Mucosa of gallbladder (tissue), 1 donor: ENCODE measurements at places on chromosomes 3 and 15. TPM values are rescaled to one million over a fixed set of nuclear protein-coding genes. Genes with fewer than 3 reads are reported as not detected.
A peak's percentile ranks its signal among the peaks of the same experiment; 100 is the strongest.

ST8SIA2 gene
- total RNA-seq: 0.09 TPM

DNA sequence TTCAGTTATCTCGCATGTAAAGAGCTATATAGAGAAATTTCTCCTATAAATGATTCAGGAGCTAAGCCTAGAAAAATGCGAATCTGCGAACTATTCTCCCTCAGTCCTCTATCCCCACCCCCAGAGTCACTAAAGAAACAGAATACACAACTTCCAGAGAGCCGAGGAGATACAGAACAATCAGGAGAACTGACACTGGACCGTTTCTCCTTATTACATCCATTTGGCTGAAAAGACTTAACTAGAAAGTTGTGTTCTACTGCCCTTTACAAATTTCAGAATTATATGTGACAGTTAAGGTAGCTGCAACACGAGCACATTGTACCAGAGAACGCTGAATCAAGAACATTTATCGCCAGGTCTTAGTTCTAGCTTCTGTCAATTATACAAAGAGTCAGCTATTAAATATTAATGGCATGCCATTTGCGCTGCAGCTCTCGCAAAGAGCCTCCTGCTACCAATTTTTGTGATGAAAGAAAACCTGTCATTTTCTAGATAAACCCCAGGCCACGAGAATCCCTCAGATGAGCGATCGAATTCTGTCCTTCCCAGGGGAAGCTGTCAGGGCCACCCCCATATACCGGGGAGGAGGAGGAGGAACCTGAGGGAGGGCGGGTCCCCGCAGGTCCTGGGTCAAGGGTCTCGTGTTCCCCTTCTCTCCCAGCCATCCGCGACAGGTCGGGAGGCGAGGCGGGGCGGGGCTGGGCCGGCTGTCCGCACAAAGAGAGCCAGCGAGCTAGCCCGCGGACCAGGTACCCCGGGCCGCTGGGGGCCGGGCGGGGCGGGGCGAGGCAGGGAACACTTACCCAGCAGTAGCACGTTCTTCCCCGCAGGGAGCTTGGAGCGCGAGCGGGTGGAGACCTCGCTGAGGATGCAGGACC lies 878 bp downstream of the DYNC1LI1 start:
- peak; percentile 48 for DNase-seq

GRCh38 chr3:170753421-170754310 lies 116.3 kb downstream of the RPL22L1 start:
- DNase-seq: no peak

GRCh38 chr3:115836944-115837343 lies 213.6 kb downstream of the GAP43 start:
- DNase-seq: no peak

DNA sequence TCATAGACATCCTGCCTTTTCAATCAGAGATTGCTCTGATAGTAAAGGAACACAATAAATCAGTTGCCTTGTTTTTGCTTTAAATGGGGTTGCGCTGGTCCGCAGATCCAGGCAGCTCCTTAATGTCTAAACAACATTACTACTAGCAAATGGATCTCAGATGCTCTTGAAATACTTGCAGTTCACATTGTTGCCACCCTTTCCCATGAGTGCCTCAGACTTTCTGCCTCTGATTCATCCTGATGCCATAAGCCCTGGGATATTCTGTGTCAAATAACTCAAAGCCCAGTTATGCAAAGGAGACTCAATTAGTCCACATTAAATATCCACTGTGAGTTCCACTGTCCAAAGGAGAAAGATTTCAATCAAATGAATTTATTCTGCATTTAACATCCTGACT lies 196.7 kb downstream of the PLCH1 start:
- no peak for DNase-seq

NR1I2 gene
- total RNA-seq: 106 TPM

RTF1 gene
- 32.1 TPM for total RNA-seq

- no peak for DNase-seq
These were observed 787 bp upstream of the SLMAP start for GRCh38 chr3:57755368-57755675.

DNA sequence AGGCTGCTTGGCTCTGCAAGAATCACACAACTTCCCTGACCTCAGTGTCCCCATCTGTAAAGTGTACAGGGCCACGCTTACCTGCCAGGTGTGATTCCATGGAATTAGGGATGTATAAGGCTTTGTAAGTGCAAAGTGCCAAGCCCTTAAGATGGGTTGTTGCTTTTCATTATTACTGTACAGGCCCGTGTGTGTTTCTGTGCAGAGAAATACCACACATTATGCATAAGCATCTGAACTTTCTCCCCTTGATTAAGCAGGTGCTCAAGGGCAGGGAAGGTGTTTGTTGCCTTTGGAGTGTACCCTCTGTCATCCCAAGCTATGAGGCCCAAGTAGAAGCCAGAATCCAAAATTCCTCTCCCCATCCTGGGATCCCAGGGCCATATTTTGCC lies 13.6 kb upstream of the HRH1 start:
- no peak for DNase-seq

DNA sequence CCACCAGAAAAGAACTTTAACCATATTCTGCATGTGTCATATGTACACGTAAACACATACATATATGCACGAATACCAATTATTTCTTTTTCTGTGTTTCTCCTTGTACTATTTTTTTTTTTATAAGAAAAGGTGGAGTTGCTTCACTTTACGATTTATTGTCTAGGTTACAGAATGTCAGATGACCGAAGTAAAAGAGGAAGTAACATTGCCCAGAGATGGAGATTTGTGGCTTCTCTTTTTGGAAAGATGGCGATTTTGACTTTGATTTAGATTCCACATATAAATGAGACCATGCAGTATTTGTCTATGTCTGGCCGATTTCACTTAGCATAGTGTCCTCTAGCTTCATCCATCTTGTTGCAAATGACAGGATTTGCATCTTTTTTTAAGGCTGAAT lies 293.1 kb downstream of the SV2B start:
- DNase-seq: no peak

DNA sequence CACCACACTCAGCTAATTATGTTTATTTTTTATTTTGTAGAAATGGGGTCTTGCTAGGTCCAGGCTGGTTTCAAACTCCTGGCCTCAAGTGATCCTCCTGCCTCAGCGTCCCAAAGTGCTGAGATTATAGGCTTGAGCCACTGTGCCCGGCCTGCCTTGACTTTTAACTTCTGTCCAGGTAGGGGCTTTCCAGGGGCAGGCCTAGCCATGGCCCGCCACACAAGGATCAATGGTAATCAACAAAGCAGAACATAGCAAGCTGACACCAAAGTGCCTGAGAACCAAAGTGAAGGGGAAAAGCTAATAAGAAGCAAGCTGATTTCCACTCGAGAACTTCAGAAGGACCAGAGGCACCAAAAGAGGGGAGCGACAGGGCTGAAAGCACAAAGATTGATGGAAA lies 9.4 kb upstream of the CRTC3 start:
- DNase-seq: no peak

DNA sequence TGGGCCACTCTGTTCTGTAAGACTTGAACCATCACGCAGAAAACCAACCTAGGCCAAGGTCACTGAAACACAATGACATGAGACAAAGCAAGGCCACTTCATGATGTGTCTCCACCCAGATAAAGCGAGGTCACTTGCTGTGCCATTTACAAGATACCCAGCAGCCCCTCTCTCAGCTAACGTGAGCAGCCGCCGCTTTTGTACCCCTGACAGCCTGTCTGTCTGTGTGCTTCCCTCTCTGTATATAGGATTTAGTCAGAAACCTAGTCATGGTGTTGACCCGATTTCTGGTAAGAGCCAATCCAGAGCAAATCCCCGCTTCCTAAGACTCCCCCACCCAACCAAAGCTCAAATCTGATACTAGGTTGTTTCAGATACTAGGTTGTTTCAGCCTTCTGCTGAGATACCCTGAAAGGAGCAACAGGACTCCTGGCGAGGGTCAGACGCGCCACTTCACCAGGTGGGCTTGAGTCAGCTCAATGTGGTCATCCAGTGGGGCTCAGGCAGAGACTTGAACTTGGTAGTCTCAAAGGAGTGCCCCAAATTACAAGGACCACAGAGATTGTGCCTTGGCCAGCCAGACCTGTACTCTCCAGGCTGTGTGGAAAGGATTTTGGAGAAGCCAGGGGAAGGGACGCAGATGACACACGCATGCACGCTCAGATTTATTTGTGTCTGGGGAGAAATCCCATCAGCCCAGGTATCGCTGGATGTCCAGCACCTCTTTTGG lies 3.1 kb upstream of the ZXDC start:
- DNase-seq: no peak
